ENCODE measurements at places on chromosomes 4 and X.

- DNase-seq: no peak
Observed at GRCh38 chrX:153983321-153983801, 10.8 kb downstream of the TMEM187 start.

GRCh38 chr4:94332983-94333590 is 9.5 kb downstream of the HPGDS start:
- no peak for DNase-seq

DNA sequence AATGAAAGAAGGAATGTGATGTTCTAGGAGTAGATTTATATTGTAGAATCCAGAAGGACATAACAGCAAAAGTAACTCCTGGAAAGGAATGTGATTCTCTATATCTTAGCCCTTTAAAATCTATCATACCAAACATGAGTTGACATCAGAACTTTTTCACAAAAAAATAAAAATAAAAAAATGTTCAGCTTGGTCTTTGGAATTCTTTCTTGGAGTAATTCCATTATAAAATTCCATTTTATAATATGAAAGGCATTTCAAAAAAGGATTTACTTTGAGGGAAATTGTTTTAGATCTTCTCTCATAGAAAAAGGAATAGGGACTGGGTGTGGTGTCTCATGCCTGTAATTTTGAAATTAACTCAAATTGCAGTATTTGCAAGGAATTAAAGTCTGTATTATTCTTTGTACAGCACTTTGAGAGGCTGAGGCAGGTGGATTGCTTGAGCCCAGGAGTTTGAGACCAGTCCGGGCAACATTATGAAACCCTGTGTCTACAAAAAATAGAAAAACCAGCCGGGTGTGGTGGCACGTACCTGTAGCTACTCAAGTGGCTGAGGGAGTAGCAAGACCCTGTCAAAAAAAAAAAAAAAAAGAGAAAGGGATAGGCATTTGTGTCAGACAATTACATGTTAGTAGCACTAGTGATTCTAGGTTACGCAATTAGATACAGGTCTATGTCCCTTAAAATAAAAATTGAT is 134.9 kb downstream of the SLC4A4 start:
- no peak for DNase-seq

DNA sequence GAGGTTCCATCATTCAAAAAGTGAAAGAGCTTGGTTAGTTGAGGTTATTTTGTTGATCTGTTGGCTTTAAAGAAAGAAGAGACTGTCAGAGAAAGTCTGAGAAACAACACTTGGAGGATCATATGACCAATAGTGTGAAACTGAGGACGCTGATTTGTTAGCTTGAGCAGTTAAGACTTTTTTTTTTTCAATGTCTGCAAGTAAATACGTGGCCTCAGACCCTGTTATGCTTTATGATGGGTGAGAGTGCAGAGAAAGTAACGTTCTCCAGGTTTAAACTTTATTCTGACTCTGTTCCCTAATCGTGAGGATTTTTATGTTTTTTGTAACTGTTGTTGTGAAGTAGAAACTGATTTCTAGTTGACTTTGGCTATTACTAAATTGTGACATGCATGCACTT is 45.9 kb downstream of the GAB1 start:
- no peak for DNase-seq

GRCh38 chr4:43607827-43608461 is 715.4 kb downstream of the GRXCR1 start:
- no peak for DNase-seq

- no peak for DNase-seq
Observed at GRCh38 chr4:7924570-7924969, 15.1 kb downstream of the AFAP1 start.

DNA sequence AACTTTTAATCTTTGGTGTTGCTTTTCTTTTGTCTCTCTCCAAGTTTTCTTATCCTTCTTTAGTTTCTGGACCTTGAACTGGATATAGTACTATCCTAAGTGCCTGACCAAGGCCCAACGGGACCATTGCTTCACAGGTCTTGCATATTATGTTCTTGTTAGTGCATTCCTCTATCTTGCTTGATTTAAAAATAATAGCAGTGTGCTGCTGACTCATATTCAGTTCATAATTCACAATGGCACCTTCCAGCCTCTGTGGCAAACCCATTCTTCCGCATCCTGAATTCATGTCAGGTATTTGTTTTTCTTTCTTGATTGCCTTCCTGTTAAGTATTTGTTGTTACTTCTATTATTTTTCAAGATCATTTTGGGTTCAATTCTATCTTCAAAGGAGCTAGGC is 197.1 kb upstream of the GIMD1 start:
- DNase-seq: no peak

DNA sequence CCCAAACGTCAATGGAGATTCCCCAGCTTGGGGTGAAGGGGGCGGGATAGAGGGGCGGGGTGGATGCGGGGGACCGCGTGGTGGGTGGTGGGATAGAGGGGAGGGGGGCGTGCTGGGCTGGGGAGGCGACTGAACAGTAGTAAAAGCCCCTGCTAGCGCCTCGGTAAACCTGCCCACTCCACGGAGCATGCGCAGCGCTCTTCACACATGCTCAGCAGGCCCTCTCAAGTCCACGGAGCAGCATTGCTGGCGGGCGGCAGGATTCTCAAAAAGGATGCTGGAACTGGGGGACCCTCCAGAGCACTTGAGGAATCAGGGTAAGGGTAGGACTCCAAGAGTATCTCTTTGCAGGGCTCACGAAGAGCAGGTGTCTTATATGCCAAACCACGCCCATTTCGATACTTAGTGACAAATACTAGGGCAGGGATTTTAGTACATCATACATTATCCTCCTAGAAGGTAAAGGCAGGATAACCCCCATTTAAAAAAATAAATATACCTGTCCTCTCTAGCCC is 378 bp upstream of the RPS6KA6 start:
- DNase-seq: no peak

GRCh38 chr4:183348706-183349659 is 26.8 kb upstream of the CLDN24 start:
- no peak for DNase-seq

- no peak for DNase-seq
Observed at GRCh38 chr4:182216005-182216404, 27.2 kb upstream of the TENM3 start.

DNA sequence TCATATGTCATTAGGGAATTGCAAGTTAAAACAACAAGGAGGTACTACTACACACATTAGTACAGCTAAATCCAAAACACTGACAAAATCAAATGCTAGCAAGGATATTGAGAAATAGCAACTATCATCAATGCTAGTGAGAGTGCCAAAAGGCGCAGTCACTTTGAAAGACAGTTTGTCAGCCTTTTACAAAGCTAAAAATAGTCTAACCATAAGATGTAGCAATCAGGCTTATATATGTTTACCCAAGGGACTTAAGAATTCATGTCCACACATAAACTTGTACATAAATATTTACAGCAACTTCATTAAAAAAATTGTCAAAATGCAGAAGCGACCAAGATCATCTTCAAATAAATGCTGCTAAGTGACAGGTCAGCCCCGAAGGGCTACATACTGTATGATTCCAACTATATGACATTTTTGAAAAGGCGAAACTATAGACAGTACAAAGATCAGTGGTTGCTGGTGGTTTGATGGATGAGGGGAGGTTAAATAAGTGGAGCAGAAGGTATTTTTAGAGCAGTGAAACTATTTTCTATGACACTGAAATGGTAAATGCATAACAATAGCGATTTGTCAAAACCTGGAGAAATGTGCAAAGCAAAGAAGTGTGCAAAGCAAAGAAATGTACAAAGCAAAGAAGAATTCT is 704.8 kb downstream of the ARAP2 start:
- DNase-seq: no peak

DNA sequence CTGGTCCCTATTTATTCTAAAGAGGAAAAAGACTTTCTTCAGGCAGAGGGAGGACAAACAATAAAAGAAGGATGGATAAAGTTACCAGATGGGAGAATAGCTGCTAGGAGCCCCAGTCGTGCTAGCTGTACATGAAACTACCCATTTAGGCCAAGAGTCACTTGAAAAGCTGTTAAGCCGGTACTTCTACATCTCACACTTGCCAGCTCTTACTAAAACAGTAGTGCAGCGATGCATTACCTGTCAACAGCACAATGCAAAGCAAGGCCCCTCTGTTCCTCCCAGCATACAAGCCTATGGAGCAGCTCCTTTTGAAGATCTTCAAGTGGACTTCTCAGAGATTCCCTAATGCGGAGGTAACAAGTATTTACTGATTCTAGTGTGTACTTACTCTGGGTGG is 1138.8 kb downstream of the ARAP2 start:
- DNase-seq: no peak

DNA sequence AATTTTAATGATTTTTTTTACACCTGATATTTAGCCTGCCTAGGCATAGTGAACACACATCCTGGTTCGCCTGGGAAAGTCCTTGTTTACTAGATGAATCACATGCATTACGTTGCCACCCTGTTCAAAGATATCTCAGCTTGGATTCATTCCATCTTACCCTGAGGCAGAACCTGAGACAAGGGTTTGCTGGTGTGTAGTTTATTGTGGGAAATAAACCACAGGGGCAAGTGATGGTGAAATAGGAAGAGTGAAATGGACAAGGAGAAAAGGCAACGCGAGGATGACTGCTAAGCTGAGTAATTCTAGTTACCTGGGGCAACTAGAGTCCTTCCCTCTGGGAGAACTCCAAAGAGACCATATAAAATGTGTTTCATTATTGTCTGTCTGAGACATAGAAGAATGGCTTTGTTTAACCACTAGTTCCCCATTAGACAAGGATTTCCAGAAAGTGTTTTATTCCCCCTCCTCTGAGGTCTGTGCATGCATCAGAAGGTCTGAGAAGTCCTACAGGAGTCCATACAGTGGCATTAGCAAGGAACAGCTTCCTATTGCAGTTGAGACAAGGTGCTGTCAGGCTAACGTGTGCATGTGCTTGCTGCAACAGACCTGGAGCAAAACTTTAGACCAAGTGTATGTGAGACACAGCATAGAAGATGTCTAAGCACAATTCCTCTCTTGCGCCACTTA is 797.3 kb upstream of the FRG1 start:
- no peak for DNase-seq

GRCh38 chr4:64144994-64145393 is 264.3 kb downstream of the TECRL start:
- DNase-seq: no peak

- no peak for DNase-seq
Observed at GRCh38 chr4:17272154-17272553, 239.7 kb downstream of the QDPR start.

- no peak for DNase-seq
Observed at GRCh38 chrX:24427747-24428019, 37.4 kb upstream of the PDK3 start.

- DNase-seq: no peak
Observed at GRCh38 chr4:87851332-87851731, 18.6 kb downstream of the MEPE start.

GRCh38 chrX:131675596-131676194 is 131.8 kb downstream of the OR13H1 start:
- no peak for DNase-seq

DNA sequence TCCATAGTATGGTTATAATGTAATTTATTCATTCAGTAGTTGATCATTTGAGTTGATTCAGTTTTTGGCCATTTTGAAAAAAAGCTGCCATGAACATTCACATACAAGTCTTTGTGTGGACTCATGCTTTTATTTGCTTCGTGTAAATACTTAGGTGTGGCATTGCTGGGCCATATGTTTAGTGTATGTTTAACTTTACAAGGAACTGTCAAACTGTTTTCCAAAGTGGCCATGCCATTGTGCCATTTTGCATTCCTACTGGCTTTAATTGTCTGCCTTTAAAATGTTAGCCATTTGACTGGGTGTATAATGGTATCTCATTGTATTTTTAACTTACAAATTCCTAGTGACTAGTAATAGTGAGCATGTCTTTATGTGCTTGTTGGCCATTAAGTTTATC is 8.8 kb downstream of the MTM1 start:
- DNase-seq: no peak

DNA sequence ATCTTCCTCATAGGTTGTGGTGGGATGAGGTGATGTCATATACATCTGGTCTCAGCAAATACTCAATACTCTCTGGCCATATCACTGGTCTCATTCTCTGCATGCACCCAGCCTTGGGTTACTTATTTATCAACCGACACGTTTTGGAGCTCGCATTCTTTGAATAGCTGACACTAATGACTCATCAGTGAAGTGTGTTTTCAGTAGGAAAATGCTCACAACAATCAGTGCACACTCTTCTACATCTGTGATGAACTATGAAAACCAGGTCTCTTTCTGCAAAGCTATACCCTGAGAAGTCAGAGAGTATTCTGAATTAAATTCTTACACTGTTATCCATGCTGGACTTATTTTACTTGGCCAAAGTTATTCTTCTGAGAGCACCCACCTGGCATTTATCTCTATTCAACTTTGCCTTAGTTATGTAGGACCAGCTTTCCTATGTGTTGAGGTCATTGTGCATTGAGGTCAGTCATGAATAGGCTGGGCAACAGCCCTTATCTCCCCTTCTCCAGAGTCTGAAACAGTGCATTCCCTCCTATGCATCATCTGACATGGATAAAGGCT is 58.7 kb upstream of the DHX15 start:
- DNase-seq: no peak

- no peak for DNase-seq
Observed at GRCh38 chr4:142331132-142331531, 515.0 kb downstream of the INPP4B start.

GRCh38 chrX:70171624-70172023 is 5.7 kb upstream of the DGAT2L6 start:
- no peak for DNase-seq

DNA sequence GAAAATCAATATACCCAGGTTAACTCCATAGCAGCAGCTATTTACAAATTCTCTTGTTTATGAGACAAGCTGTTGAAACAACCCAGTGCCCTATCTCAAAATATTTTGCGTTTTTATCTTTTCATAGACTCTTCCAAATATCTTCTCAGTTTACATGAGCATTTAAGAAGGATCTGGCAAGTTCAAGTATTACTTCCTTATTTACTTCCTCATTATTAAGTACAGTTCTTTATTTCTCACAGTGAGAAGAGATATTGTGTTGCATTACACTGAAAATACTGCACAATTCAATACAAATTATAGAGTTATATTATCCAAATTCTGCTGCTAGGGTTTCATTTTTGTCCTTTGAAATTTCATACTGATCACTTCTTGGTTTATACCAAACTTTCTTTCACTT is 43.6 kb upstream of the UCP1 start:
- no peak for DNase-seq

DNA sequence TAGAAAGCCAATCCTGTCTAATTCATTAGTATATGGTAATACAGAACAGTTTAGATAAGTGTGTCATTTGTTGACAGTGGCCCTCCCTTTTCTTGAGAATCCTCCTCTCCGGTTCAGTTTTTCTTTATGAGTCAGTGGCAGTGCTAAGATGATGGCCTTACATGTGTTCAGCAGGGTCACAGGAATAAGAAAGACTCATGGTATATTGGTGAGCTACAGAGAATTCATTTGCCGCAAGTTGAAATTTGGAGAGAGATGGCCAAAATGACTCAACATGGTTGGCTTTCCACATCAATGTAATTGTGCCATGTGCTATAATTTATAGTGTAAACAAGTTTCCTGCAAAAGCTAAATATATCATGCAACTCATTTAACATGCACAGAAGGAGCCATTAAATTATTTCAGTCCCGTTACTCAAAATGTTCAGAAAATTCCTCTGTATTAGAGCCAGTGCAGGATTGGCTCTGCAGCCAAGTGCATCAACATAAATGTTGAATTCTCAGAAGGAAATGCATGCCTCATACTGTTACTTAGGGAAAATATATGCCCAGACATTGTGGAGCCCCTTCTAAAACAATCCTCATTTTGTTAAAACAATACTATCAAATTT is 374.3 kb downstream of the AFF2 start:
- no peak for DNase-seq

- DNase-seq: no peak
Observed at GRCh38 chr4:123232439-123232838, 164.2 kb upstream of the SPRY1 start.
